GM19239 (cell line): ENCODE measurements at places on chromosomes 4 and X.

DNA sequence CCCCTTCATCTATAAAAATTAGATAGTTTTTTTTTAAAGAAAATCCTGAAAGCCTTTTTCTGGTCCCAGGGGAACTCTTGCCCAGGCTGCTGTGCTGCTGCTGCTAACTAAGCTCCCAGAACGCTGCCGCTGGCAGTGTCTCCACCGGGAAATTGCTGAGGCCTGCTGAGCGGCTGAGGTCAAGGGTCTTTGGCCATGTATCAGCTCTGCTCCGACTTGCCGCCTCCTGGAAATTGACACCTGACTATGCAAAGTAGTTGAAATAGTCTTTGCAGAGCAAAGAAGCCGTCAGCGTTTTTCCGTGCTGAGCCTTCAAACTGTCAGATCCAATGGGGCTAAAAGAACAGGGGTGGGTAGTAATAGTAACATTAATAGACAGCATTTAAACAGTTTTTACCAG, 839 bp downstream of the QDPR start:
- no peak for DNase-seq

DNA sequence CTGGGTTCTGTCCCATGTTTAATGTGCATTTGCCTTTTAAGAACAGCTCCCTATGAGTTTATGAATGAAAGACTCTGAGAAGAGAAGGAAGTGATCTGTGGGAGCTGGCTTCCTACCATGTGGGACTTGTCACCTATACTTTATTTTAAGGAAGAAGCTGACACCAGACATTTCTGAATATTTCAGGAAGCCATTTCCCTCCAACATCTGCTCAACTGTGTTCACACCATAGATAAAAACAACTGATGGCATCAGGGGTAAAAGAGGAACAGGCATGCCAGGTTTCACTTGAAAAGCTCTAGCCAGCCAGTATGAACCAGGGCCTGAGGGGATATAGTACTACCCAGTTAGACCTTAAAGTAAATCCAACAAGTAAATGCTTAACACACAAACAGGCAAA, 116.0 kb downstream of the COL4A6 start:
- no peak for DNase-seq

GRCh38 chr4:38430841-38431240, 233.2 kb upstream of the KLF3 start:
- no peak for DNase-seq

DNA sequence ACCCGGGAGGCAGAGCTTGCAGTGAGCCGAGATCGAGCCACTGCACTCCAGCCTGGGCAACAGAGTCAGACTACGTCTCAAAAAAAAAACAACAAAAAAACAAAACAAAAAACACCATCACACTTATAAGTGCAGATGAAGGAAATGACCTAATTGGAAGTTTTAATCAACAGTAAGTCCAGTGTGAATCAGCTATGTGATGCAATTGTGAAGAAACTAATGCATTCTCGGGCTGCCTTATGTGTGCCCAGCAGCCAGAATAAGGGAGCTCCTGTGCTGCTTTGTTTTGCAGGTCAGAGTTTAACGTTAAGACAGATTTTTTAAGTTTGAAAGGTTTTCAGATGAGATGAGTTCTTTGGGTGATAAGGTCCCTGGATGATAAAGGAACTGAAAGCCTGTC, 10.8 kb downstream of the DAPP1 start:
- no peak for DNase-seq

- DNase-seq, result no peak
Observed at GRCh38 chr4:10643600-10644425, 40.8 kb downstream of the CLNK start.

DNA sequence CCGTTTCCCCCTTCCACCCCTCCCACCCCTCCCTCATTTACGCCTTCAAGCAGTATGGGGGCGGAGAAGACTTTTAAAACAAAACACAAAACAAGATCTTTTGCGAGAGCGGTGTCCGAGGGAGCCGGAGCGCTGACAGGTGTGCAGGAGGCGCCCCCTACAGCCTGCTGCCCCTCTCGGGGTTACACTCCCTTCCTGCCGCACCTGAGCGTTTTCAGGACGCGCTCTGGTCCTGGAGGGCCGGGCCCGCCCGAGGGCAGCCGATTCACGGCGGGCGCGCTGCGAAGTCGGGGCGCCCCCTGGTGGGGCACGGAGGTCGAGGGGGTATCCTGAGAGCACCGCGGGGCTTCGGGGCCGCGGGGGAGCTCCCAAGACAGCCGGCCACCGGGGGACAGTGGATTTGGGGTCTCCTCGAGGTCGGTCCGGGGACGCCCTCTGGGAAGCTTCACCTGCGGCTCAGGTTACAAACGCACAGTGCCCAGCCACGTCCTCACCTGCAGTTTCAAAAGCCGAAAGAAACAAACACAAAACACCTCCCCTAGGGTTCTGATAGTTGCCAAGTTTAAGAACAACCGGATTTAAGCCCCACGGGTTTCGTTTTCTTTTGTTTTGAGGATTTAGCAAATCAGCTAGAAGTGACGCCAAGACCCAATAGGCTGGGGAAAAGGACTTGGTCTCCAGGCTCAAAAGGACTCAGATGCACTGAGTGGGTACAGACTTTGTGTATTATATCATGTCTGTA, 8.0 kb upstream of the NEUROG2 start:
- DNase-seq, result peak; percentile 59

- DNase-seq, result no peak
Observed at GRCh38 chr4:1771555-1772305, 21.4 kb upstream of the FGFR3 start.

DNA sequence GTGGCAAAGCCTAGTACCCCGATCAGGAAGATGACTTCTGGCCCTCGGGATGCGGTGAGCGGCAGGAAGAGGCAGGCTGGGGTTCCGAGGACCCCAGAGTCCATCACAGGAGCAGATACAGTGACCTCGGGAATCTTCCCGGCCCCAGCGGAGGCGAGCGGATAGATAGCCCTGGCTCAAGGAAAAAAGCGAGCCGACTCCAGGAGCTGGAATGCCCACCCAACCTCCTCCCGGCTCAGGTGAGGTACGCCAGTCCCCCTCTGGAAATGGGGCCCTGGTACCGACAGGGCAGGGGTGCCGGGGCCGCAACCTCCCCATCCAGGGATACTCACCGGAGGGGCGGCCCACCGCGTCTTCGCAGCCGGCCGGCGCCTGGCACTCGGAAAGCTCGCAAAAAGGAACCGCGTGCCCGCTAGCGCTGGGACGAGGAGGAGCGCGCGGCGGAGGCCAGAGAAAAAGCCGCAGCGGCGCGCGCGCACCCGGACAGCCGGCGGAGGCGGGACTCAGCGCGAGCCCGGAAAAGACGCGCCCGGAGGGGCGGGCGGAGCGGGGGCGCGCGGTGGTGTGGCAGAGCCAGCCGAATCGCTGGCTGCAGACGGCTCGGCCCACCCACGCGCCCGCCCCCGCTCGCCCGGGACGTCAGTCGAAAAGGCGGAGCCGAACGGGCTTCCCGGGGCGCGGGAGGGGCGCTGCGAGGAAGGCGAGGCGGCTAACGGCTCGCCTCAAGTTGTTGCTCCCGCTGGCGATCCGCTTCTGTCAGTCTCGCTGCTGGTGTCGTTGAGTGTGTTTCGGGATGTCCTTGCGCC, at the start of gene ACSL4:
ACSL4 (minus strand) TSS at position 451 of the 806 bp plus-strand sequence. CDS start 49,894 bp downstream, outside the sequence.
- peak; percentile 35 for DNase-seq

DNA sequence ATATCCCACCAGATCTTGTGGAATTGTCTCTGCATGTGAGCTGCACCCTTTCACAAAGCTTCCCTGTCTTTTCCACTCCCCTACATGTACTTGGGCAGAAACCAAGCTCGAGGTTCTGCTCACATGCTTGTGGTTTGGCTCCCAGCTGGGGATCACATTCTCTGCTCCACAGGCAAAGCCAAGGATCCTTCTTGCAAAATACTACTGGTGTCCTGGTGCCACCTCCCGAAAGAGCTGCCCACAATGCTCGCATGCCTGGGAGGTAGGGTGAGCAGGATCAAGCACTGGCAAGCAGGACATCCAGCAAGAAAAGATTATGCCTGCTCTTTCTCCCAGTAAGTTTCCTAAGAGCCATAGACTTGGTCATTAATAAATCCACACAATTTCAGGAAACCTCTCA, 45.1 kb upstream of the PPARGC1A start:
- no peak for DNase-seq

GRCh38 chr4:74441744-74442143, 3.2 kb upstream of the AREG start:
- DNase-seq, result no peak

DNA sequence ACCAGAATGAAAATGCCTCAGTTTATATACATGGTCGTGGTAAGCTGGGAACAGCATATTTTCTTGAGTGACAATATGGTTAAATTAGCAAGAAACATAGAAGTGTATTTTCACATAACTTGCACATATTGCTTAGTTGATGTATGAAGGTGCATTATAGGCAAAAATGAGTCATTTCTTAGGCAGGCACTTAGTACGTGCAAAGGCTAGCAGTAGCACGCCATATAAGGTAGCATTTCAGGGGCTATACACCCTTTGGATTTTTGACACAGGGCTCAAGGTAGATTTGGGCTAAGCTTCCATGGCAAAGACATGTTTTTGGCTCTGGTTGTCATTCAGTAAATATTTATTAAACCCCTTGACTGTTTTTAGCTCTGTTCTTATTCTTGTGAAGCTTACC, 33.1 kb downstream of the PCDH7 start:
- no peak for DNase-seq

DNA sequence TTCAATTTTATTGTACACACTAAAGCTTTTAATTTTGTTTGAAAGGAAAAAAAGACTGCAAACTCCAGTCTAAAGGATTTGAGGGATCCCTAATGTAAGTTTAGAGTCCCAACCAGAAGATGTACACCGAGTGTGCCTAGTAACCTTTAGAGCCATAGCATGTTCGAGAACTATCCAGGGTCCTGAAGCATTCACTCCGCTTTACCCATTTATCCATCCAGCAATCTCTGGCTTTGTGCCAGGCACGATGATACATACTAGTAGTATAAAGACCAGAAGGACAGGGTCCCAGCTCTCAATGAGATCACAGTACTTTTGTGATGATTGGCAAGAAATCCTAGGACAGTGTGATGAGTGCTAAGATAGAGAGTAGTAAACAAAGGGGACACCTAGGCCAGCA, 168.7 kb downstream of the STK32B start:
- DNase-seq, result no peak

GRCh38 chrX:10884246-10884645, 226.9 kb upstream of the HCCS start:
- DNase-seq, result no peak

DNA sequence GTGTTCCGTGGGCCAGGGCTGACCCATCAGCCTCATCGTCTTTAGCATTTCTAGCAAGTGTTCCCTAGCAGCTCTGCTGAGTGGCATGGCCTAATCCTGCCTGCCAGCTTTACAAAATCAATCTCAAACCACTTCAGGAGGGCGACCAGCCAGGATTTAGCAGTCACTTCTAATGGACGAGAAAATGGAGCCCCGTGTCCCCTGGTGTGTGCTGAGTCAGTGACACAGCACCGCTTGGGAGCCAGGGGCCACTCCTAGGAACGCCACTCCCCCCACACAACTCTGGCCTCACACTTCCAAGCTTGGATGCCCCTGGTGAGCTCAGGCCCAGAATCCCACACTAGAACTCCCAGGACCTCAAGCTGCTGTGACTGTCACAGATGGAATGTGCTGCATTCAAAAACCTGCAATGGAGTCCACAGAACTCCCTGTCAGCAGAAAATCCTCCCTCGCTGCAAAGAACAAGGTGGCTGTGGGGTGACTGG, 311.2 kb upstream of the GATB start:
- DNase-seq, result no peak

- DNase-seq, result no peak
Observed at GRCh38 chrX:3548765-3549391, 164.6 kb downstream of the PRKX start.

- no peak for DNase-seq
Observed at GRCh38 chr4:99305638-99306400, 15.0 kb upstream of the ADH1A start.

DNA sequence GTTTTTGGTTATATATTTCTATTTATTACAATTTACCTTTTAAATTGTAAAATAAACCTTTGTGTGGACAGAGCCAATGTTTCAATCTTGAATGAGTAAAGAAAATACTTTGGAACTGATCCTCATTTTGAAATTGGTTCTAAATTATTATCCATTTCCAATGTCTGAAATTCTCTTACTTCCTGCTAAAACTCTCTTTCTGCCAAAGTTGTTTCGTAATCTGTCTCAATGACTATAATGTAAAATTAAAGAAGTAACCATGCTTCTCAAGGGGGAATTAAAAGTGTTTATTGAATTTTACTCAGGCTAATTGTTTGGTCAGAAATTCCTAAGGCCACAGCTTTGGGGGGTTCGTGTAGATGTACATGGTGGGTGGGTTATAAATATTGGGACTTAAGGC, 34.8 kb downstream of the YIPF6 start:
- no peak for DNase-seq

- no peak for DNase-seq
Observed at GRCh38 chrX:104435249-104435648, 130.8 kb upstream of the IL1RAPL2 start.

DNA sequence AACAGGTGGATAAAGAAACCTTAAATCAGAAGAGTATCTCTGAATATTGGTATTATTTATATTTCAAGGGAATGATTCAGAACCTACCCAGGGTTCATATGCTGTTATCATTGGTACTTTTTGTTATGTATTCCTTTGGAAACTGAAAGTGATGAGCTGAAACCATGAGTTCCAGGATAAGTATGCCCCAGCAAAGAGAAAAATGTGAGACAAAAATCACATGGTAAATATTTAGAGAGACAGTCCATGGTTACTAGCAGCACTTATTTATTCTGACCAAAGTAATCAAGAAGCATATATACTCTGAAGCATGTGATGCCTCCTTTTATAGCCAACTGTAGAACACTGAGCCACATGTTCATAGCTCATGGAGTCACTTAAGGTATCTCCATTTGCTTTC, 277.7 kb downstream of the ARAP2 start:
- no peak for DNase-seq

DNA sequence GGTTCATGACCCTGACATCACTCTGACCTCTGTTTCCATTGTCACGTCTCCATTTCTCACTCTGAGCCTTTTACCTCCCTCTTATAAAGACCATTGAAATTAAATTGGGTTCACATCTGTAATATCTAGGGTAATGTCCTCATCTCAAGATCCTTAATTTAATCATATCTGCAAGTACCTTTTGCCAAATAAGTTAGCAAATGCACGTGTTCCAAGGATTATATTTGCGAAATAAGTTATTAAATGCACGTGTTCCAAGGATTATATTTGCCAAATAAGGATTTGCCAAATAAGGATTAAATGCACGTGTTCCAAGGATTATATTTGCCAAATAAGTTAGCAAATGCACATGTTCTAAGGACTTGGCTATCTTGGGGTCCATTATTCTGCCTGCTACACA, 938.0 kb downstream of the NLGN4X start:
- DNase-seq, result no peak

DNA sequence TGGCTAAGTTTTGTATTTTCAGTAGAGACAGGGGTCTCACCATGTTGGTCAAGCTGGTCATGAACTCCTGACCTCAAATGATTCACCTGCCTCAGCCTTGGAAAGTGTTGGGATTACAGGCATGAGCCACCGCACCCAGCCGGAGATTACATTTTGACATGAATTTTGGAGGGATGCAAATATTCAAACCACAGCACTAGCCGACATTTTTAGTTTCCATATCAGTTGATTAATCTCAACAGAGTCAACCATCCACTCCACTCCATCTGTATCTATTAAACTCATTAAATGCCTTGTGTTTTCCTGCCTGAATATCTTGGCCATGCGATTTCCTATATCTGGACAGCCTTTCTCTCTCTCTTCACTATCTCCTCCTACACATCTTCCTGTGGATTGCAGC, 64.1 kb upstream of the PDGFRA start:
- DNase-seq, result no peak
